ENCODE measurements at places on chromosomes 13 and 19.

DNA sequence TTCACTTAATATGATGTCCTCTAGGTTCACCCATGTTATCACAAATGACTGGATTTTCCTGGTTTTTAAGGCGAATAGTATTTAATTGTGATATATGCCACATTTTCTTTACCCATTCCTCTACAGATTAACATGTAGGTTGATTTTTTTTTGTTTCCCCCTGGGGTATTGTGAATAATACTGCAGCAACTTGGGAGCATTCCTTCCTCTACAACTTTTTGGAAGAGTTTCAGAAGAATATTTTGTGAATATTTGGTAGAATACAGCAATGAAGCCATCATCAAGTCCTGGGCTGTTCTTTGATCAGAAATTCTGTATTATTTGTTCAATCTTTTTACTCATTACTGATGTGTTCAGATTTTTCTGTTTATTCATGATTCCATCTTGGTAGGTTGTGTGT, 5.6 kb upstream of the ZNF331 start:
- no peak for DNase-seq

GRCh38 chr13:113747291-113747833, 11.7 kb upstream of the TMEM255B start:
- no peak for DNase-seq

DNA sequence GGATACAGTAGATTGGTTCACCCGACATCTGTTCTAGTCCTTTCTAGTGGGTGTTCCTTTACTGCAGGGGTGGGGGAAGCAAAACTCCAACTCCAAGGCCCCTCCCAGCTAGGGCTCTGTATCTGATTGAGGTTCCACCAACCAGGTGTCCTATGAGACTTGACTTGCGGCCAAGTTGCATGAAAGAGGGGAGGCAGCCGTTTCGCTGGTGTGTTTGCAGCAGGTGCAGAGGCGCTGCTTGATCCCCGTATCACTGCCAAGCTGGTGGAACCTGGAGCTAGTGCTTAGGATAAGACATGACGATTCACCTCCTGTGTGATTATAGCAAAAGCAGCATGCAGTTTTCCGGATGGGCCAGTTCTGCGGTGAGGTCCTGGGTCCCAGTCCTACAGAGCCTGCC, 338.2 kb downstream of the UQCRFS1 start:
- no peak for DNase-seq

DNA sequence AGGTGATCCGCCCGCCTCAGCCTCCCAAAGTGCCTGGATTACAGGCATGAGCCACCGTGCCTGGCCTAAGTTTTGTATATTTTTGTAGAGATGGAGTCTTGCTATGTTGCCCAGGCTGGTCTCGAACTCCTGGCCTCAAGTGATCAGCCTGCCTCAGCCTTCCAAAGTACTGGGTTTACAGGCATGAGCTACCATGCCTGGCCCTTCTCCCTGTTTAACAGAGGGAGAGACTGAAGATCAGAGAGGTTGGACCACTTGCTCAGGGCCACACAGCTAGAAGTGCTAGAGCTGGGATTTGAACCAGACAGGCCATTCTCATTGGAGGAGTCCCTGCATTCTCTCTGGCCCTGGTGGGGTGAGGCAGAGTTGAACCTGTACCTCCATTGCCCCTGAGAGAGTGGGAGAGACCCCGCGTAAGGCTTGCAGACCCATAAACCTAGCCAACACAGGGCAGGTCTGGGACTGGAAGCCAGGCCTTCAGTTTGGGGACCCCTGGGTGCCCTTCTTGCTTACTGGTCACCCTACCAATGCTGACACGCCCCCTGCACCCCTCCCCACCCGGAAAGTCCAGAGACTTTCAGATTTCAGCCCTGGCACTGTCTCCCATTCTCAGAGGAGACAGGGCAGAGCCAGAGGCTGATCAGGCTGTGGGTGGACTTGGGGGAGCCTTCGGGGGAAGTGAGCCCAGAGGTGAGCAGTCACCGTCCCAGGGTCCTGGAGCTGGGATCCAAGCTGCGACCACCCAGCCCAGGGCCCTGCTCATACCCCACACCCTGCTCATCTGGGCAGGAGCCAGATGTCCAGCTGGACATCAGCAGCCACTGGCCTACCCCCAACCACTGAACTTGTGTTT, 13.3 kb downstream of the TTYH1 start:
- DNase-seq = no peak

GRCh38 chr13:93290503-93290902, 63.9 kb downstream of the GPC6 start:
- DNase-seq = no peak

DNA sequence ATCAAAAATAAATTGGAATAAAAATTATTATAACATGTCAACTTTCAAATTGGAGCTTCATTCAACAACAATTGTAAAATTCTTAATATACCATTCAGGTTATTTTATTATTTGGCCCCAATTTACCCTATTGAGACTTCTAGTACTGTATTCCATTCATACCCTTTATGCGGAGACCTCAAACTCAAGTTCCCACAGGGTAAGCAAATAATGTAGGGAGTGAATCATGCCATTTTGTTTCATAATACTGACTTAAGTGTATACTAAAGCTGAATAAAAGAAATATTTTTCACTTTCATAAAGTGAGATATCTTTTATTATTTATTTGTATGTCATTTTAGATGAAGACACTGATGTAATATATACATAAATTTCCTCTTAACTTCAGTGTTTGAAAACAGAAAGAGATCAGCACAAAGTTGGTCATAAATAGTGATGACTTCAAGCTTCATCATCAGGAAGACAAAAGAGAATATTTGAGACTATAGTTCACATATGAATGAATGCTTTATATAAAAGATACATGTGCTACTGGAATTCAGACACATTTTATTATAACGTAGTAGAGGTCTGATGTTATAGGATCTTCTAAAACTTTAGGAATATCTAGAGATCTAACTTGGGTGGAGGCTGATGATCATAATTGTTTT, 894.4 kb upstream of the PCDH9 start:
- DNase-seq = no peak

DNA sequence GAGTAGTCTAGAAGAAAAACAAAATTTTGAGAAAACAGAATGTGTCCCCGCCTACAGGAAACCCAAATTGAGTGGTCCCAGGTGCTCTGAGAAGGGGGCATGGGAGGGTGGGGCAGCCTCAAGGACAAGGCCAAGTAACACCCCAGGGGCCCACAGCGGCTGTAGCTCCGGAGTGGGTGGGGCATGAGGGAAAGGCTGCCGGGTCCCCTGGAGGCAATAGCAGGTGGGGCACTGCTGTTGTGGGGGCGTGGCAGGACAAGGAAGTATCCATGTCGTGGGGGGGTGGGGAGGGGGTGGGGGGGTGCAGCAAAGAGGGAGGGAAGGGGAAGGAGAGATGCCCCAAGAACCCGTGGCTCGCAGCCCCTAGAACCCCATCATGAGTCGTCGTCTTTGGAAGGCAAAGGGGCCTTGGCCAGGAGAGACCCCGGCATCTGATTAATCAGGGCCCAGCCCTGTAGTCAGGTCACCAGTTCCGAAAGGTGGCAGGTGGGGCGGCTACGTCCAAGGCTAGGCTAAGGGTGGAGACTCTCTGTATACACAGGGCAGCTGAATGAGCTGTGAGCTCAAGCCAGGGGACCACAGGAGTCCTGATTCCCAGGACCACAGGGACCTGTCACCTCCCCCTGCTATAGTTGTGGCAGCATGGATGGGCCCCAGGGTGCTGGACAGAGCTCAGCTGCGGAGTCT, 7.5 kb upstream of the ISYNA1 start:
- no peak for DNase-seq

GRCh38 chr13:113489171-113489548, 1.4 kb downstream of the DCUN1D2 start:
- no peak for DNase-seq

- no peak for DNase-seq
Measured at GRCh38 chr19:29583196-29583999, 22.7 kb upstream of the POP4 start.

- DNase-seq = no peak
Measured at GRCh38 chr19:17248011-17248776, 2.5 kb upstream of the NR2F6 start.

DNA sequence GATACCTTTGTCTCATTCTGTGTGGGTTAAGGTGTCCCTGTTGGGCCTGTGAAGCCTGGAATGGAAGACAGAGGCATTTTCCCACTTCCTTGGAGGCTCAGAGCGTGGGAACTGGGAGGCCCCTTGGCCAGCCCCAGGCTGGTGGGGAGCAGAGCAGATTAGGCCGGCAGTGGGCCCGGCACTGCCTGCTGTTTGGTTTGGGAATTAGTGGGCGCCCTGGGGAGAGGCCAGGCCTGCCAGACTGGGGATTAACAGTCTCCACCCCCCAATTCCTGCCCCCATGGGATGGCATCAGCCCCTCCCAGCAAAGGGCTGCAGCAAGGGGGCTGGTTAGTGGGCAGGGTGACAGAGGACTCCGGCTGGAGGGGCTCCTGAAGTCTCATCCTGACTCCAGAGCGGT, 3.1 kb upstream of the BEST2 start:
- no peak for DNase-seq

- DNase-seq = no peak
Measured at GRCh38 chr19:50649433-50650391, at the start of gene C19orf81. Gene C19orf81, plus strand, starts transcription at chr19:50649445. Its CDS starts 0 bp downstream, at chr19:50649445.

- peak; percentile 29 for DNase-seq
Measured at GRCh38 chr13:34942732-34943435, 814 bp downstream of the NBEA start.

DNA sequence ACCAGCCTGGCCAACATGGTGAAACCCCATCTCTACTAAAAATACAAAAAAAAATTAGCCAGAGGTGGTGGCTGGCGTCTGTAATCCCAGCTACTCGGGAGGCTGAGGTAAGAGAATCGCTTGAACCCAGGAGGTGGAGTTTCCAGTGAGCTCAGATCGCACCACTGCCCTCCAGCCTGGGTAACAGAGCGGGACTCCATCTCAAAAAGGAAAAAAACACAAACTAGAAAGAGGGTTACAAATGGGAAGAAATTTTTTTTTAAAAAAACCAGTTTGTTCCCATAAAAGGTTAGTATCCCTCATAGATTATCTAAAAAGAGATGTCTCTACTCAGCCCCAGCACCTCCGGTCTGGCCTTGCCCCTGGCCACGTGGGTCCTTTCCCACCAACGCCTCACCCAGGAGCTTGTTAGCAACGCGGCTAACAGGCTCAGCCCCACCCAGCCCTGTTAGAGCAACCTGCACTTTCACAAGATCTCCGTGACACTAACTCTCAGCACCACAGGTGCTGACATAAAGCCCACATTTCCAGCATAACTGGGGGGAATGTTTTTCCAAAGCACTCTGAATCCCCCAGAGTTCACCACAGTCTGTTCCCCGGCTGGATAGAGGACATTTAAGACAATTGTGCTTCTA, 4.3 kb downstream of the DMKN start:
- no peak for DNase-seq

DNA sequence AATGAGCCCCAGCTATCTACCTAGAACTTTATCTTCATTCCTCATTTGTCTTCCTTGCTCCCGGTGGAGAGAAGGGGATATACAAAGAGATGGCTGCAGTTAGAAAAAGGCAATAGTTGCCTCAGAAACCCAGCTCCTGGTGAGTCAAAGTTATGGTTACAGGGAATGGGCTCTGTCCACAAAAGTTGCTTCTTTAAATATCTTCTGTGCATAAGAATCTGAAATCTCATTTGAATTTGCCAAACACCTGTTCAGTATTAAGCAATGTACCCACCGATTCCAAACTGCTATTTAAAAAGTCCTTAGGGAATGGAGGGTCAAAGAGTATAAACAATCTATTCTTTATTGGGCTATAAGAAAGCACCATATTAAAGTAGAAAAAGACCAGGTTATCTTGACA, 48.4 kb downstream of the DCLK1 start:
- no peak for DNase-seq

- no peak for DNase-seq
Measured at GRCh38 chr19:40119380-40119779, 28.6 kb upstream of the ZNF780A start.

GRCh38 chr13:42781352-42781751, at the start of gene FAM216B:
Gene FAM216B, plus strand, starts transcription at chr13:42781584. Its CDS starts 2,484 bp downstream, at chr13:42784068.
- DNase-seq = no peak

GRCh38 chr13:44867825-44868224, 121.4 kb downstream of the NUFIP1 start:
- no peak for DNase-seq

- no peak for DNase-seq
Measured at GRCh38 chr13:67493835-67494234, 263.7 kb upstream of the PCDH9 start.

DNA sequence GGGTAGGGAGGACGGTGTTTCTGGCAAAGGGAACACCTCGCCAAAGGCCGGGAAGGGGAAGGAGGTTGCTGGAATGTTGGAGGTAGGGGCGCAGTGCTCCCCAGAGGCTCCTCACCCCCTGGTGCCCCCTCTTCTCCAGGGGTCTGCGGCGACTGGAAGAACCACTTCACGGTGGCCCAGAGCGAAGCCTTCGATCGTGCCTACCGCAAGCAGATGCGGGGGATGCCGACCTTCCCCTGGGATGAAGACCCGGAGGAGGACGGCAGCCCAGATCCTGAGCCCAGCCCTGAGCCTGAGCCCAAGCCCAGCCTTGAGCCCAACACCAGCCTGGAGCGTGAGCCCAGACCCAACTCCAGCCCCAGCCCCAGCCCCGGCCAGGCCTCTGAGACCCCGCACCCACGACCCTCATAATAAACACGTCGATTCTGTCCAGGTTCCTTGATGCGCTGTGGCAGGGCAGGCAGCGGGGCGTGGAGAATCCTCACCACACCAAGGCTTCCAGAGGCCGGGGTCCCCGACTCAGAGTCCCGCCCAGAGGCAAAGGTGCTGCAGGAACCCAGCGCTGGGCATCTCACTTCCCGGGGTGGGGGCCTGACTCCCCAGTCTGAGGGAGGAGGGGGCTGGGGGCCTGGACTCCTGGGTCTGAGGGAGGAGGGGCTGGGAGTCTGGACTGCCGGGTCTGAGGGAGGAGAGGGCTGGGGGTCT, 7.4 kb upstream of the SPACA4 start:
- DNase-seq = no peak

Measured in hypothalamus (tissue), 51 donors.